ENCODE measurements at places on chromosomes 2 and 18.

- no peak for DNase-seq
Observed at GRCh38 chr18:52869942-52870907, 530.2 kb downstream of the DCC start.

DNA sequence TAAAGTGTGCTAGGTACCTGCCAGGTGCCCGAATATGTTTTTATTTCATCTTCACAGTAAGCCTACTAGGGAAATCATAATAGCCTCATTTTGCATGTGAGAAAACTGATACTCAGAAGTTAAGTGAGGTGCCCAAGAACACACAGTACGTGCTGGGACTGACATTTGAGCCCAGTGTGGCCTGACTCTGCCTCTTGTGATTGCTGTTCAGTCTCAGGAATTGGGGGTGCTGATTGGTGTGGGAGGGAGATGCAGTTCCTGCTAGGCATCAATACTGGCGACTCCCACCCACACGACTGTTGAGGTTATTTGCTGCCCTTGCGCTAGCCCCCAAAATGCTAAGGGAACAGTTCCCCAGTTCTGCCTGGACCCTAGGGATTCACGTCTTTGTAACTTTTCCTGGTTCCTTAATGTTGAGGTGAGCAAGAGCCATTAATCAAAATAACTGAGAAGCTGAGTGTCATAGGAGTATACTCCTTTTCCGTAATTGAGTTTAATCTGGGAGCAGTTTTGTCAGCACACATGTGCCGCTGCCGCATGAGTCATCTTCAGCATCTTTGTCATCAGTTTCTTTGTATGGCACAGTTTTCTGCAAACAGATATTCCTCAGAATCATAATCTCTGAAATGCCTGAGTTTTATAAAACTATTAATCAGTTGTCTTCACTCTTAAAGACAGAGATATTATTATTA is 120.7 kb downstream of the NCK2 start:
- no peak for DNase-seq

- DNase-seq, result no peak
Observed at GRCh38 chr2:160741271-160741670, 247.7 kb upstream of the RBMS1 start.

GRCh38 chr2:8857709-8858108 is 20.3 kb upstream of the KIDINS220 start:
- no peak for DNase-seq

DNA sequence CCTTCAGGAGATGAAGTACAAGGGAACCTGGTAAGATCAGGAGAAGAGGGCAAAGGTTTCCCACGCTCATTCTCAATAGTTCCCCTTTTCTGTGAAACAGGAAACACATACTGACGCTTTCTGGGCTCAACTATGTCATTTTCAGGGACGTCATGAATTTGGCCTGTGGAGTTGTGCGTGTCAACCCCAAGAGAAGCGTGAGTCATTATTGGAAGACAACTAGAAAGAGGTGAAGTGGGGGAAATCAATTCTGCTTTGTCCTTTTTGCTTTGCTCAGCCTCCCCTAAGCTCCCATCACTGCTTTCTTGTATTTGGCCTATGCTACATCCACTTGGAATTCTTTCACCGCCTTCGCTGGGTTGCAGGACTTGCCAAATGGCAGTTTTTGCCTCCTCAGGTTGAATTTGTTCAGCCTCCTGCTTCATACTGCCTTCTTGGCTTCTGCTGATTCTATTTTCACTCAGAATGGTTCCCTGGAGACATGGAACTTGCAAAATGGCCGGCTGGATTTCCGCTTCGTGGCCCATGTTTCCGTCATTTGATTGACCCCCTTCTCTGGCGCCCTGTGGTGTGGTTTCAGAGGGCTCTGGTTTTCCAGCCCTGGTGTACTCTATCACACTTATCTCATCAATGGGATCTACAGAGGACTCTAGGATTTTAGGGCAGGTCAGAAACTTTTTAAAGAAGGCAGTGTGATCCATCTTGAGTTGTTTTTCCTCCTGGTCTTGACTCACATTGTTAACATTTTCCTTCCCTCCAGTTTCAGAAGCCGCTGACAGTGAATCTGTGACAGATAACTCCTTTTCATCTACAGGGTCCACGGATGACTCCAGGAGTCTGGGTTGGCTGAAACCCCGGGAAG is 93.3 kb downstream of the ALPK2 start:
- DNase-seq, result peak; percentile 24

- DNase-seq, result no peak
Observed at GRCh38 chr2:146458585-146458984, 1386.2 kb upstream of the ACVR2A start.

DNA sequence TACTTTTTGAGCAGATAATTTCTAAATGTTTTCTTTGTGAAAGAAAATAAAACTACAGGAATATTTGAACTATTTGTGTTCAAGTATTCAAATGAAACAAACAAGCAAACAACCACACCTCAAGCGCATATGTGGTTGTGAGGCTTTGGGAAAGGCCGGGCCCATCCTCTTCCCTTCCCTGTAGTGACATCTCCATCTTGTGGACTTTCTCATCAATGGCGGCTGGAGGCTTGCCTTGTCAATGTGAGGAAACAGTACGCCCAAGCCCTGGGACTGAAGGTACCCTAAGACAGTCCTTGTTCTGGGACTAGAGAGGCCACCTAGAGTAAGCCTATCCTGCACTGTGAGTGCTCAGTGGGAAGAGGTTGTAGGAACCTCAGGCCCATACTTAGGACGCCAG is 166.8 kb downstream of the TPGS2 start:
- DNase-seq, result no peak

Measured in hematopoietic multipotent progenitor cell treated with erythropoietin and hydrocortisone succinate and interleukin-3 and kit ligand, for 6 days (in vitro differentiated cells).